ENCODE measurements at places on chromosomes 4 and X.

- no peak for DNase-seq
These were observed 924 bp upstream of the IRAK1 start for GRCh38 chrX:154020536-154021115.

GRCh38 chr4:103482893-103483292 lies 236.9 kb downstream of the TACR3 start:
- no peak for DNase-seq

- DNase-seq: no peak
These were observed 2.4 kb upstream of the PTCHD1 start for GRCh38 chrX:23332101-23332887.

GRCh38 chr4:40621592-40622512 lies 7.8 kb downstream of the RBM47 start:
- no peak for DNase-seq

DNA sequence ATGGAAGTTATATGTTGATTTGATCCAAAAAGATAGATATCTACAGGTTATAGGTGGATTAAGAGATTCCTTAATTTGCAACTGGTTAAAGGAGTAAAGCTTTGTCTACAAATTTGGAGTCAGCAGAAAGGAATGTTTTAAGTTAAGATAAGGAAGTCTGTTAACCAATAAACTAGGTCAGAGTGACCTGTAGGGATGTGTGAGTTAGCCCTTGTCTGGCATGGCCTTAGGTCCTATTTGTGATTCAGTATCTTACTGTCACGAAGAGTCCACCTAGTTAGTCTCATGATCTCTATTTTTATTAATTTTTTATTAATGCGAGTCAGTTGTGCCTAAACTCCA lies 230.8 kb downstream of the INPP4B start:
- DNase-seq: no peak

DNA sequence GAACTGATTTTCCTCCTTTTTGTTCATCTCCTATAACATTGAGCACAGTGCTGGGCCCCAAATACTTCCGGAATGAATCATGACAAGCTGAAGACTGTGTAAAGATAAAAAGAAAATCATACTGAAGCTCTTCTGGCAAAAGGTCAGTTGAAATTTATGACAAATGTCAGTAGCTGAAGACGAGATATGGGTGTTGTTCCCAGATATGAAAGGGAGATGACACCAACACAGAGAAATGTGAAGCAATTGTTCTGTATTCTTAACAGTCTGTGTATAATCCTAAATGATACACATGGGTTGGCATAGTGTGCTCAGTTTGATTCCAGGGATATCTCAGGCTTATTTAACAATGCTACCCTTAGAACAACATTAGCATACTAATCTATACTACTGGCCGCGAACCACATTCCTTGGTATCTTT lies 170.5 kb upstream of the PITX2 start:
- DNase-seq: no peak

GRCh38 chr4:41322617-41323016 lies 65.9 kb downstream of the UCHL1 start:
- DNase-seq: no peak

- no peak for DNase-seq
These were observed 24.6 kb upstream of the ADGRL3 start for GRCh38 chr4:61175495-61175894.

- DNase-seq: no peak
These were observed 247.7 kb downstream of the IL15 start for GRCh38 chr4:141884070-141884469.

GRCh38 chrX:123801901-123802300 lies 58.0 kb upstream of the XIAP start:
- no peak for DNase-seq

GRCh38 chrX:57227691-57228090 lies 58.8 kb upstream of the FAAH2 start:
- no peak for DNase-seq

DNA sequence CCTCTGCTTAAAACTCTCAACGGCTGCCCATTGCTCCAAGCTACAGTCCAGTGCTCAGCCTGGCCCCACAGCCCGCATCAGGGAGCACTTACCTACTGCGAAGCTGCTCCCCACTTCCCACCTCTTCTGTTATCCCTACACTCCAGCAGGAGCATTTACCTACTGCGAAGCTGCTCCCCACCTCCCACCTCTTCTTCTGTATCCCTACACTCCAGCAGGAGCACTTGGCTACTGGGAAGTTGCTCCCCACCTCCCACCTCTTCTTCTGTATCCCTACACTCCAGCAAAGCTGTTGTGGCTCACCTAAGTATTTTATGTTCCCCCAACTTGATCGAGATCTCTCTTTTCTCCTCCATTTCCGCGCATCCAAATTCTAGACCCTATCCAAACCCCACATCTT lies 563.3 kb upstream of the ZFP42 start:
- DNase-seq: no peak

Data from cerebellar nuclear complex (tissue), 1 donor.